Pulmonary artery endothelial cell (primary cell): ENCODE measurements at places on chromosomes 7 and 10.

DNA sequence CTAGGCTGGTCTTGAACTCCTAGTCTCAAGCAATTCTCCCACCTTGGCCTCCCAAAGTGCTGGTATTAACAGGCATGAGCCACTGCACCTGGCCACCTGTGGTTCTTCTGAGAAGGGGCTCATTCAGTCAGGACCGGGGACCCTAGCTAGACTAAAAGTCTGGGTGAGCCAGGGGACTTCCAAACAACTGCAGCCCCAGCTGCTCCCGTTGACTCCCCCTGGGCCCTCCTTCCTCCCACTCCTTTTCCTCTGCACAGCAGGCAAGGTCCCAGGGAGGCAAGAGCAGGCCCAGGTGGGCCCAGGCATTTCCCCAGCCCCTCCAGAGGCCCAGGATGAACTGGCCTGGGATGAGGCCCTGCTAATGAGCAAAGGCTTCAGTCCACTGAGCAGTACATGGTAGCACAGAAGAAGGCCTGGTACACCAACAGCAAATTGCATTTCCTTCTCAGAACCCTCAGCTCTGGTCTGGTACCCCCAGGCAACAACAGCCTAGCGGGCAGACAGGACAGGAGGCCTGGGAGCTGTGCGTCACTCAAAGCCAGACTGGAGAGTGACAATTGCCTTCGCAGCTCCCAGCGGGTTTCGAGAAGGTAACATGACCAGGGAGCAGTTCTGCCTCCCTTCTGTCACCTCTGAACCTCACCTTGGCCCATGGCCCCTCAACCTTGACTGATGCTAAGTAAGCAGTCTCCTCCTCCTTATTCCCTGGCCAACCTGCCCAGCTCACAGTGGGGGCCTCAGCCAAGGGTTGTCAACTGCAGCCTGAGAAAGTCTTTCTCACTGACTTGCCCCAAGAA, 30.7 kb upstream of the HSPA12A start:
- DNase-seq: no peak

GRCh38 chr10:48215486-48216203, 58.9 kb downstream of the FRMPD2 start:
- peak; percentile 8 for DNase-seq

DNA sequence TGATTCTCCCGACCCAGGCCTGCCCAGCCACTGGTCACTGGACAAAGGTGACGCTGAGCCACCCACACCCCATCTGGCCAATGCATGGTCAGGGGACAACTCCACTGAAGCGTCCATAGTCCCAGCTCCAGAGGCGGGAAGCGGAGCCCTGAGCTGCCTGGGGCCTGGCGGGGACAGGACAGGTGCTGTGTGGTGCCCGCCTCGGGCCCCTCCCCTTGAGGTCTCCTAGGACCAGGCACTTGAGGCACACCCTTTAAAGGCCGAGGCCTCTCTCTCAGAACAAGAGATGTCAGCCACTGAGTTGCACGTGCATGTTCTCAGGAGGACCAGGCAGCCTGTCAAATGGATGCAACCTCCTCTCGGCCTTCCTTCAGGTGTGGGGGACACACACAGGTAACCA, 52.5 kb upstream of the PPP2R2D start:
- DNase-seq: no peak

- no peak for DNase-seq
These were observed 30.1 kb downstream of the RPA3 start for GRCh38 chr7:7688310-7688709.

GRCh38 chr10:123135415-123136141, at the start of gene HMX3:
TSS of gene HMX3 (plus strand) at chr10:123135970. CDS start at chr10:123136051, 81 bp downstream.
- DNase-seq: no peak

- no peak for DNase-seq
These were observed 268.2 kb downstream of the CCDC3 start for GRCh38 chr10:12733271-12733670.

- DNase-seq: no peak
These were observed 66.4 kb upstream of the SORCS1 start for GRCh38 chr10:107230887-107231286.

DNA sequence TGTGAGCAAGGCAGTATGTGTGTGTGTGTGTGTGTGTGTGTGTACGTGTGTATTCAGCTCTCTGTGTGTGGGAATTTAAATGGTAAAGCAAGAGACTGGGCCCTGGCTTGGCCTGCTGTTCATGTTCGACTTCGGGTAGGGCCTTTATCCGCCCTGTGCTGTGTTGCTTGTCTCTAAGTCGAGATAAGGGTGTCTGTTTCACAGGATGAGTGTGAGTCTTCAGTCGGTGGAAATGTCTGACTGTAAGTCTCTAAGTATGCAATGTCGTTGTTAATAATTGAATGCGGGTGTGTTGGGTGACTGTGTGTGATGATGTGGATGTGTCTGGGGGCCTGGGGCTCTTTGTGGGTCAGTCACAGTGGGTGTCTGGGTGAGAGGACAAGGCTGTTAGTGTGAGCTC, 34.8 kb downstream of the HIF1AN start:
- no peak for DNase-seq
